Stimulated activated CD8-positive, alpha-beta memory T cell treated with anti-CD3 and anti-CD28 coated beads, Interleukin-15, amount 100 ng/mL, for 4 hours (primary cell): ENCODE measurements at places on chromosomes 6 and 20.
A peak's percentile ranks its signal among the peaks of the same experiment; 100 is the strongest.

GRCh38 chr6:48280035-48280620 is 169.1 kb upstream of the PTCHD4 start:
- DNase-seq = no peak

DNA sequence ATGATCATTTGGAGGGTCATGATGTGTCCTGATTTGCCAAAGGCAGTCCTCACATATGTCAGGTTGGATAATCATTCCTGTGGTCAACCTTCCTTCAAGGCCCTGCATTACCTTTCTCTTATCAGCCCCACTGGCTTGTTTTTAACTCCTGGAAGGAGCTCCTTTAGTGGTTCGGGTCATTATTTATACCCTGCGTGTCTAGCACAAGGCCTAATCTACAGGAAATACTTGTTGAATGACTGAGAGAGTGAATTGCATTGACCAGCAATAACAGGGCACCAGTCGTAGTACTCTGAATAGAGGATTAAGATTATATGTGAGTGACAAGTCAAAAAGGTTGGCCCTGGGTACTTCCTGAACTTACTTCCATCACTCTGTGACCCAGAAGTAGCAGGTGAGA is 4.5 kb downstream of the HIVEP2 start:
- DNase-seq = no peak

GRCh38 chr6:100137759-100138158 is 143.7 kb upstream of the MCHR2 start:
- no peak for DNase-seq

GRCh38 chr6:165662041-165662748 is 846 bp downstream of the PDE10A start:
- no peak for DNase-seq

DNA sequence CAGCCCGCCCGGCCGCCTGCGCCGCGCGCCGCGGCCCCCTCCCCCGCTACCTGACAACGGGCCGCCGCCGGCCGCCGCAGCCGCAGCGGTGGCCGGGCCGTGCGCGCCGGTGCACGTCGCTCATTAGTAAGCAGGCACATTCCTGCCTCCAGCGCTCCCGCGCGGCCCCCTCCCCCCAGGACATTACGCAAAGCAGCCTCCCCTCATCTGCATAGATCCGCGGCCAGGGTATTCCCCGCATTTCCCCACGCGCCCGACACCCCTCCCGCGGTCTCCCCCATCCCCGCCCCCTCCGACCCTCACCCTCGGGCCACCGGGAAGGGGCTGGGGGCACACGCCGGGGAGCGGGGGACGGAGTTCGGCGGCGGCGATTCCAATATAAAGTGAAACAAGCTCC is at the start of gene HIVEP2:
HIVEP2 (minus strand) TSS at position 128 of the 397 bp plus-strand sequence. CDS start 170,438 bp downstream, outside the sequence.
- DNase-seq = peak; percentile 83

- no peak for DNase-seq
Measured at GRCh38 chr6:143023695-143024094, 37.0 kb upstream of the AIG1 start.

GRCh38 chr20:8805737-8806442 is 263.0 kb upstream of the PLCB4 start:
- DNase-seq = no peak

- no peak for DNase-seq
Measured at GRCh38 chr6:166127624-166128472, 39.8 kb downstream of the TBXT start.

DNA sequence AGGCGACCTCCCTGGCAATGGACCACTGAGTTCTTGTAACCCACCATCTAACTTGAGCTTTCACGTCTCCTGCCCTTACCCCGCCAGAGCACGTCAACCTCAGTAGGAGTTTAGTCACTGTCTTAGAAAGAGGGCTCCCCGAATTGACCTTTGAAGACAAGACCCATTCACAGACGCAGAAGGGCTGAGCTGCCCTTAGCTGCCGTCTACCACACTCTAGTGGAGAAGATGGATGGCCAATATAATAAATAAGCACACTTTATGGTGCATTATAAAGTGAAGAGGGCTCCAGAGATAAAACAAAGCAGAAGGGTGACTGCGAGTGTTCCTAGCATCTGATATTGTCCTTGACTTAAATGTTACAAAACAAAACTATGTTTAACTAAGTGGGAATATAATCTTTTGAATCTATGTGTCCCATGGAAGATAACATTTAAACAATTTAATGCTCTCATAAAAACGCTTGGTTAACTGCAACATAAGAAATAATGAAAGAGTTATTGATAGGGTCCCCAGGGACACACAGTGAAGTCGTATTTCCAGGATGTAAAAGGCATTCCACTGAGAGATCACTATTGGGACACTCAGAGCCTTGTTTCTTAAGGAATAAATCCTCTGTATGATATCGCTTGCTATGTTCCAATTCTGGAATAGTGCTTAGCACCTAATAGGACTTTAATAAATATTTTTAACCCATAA is 261.1 kb downstream of the THBS2 start:
- DNase-seq = no peak

DNA sequence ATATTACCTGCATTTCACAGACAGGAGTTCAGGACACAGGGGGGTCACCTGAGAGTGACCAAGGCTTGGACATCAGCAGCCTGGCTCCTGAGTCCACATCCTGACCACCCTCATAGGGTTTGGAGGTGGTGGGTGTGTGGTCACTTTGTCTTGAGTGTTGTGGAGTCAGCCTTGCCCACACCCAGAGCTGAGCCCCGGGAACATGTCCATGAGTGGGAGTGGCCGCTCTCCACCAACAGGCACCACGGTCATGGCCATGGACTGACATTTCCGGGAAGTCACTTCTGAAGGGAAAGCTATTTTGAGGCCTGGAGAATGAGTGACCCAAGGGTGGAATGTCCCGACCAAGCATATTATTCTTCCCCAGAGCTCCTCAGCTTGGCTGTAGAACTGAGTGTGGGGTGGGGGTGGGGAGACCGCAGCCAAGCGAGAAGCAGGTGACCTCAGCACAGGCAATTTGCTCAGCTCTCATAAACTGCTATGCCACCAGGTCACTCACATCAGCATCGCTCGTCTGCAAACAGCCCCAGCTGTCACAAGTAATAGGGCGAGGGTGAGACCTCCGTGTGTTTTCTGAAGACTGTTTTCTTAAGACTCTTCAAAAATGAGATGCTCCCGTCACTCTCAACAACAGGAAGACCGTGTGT is 348.6 kb upstream of the CDH4 start:
- no peak for DNase-seq
